Right lobe of liver (tissue), 6 donors: ENCODE measurements at places on chromosomes 4 and X.

GRCh38 chrX:142312591-142312990, 107.5 kb upstream of the MAGEC2 start:
- no peaks in the 10 kb centered on the region for H3K36me3 ChIP-seq
- no peak overlapping the region for H3K27ac ChIP-seq
- no peaks in the 10 kb centered on the region for H3K4me1 ChIP-seq
- no peak for DNase-seq

DNA sequence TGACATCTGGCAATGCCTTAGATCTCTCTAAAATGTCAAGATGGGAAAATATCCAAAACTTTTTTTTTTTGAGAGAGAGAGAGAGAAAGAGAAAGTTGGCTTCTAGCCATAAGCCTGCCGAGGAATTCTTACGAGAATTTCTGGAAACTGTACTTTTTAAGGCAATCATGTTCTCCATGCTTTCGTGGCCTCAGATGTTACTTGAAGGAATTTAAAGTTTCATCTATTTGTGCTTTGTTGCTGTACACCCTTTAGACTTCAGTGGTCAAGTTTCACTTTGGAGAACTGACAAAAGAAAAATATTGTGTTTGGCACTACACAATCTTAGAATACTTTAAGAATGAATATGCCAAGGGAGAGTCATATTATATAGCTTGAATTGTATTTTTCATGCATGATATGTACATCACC, 53.9 kb downstream of the FAT4 start:
- no peak for DNase-seq
- no peaks in the 10 kb centered on the region for H3K4me1 ChIP-seq
- no peaks in the 10 kb centered on the region for H3K36me3 ChIP-seq
- H3K27me3 ChIP-seq, result no peaks in the 10 kb centered on the region

DNA sequence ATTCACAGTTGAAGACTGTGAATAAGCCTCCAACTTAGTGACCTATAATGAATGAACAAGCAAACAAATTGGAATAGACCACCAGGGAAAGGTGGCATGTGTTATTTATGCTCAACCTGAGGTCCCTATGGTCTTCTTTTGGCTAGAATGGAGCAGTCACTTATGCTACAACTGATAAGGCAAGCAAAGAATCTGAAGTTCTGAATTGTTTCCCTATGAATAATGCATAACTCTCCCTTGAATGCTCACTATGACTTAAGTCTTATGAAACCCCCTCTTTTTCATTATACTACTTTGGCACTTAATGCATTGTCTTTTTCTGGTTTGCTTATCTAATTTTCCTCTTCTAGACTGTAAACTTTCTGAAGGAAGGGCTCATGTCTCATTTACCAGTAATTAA, 2.6 kb downstream of the GIMD1 start:
- no peaks in the 10 kb centered on the region for H3K4me1 ChIP-seq
- no peak overlapping the region for H3K27ac ChIP-seq
- H3K27me3 ChIP-seq, result no peaks in the 10 kb centered on the region
- no peak overlapping the region for H3K4me3 ChIP-seq

DNA sequence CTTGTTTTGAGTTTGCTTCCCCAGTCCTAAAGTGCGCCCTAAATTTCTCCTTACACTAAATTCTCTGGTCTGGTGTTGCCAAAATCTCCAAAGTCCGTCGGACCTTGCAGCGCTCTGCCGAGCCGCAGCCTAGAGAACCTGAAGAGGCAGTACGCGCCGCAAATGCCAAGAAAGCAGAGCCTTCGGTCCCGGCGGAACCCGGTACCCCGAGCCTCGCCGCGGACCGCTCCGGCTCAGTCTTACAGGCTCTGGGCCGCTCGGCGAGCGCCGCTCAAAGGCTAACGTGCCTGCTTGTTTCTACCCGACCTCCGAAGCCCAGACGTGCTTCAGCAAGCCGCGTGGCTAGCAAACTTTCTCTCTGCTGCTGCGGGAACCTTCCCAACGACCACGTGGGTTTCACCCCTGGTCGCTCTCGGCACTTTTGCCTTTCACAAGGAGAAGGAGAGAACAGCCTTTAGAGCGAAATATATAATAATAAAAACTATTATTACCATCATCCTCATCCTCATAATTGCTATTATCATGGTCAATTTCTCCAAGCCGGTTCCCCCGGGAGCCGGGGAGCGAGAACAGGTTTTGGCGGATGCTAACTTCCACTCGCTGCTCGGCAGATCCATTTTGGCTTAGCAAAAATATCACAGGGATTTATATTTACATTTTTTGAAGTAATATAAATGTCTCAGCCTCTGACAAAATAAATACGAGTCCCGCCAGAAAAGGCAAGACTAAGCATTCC, 2.2 kb upstream of the HTR2C start:
- no peak overlapping the region for H3K27ac ChIP-seq
- no peak overlapping the region for H3K4me3 ChIP-seq
- no peak for DNase-seq
- H3K36me3 ChIP-seq, result no peaks in the 10 kb centered on the region

DNA sequence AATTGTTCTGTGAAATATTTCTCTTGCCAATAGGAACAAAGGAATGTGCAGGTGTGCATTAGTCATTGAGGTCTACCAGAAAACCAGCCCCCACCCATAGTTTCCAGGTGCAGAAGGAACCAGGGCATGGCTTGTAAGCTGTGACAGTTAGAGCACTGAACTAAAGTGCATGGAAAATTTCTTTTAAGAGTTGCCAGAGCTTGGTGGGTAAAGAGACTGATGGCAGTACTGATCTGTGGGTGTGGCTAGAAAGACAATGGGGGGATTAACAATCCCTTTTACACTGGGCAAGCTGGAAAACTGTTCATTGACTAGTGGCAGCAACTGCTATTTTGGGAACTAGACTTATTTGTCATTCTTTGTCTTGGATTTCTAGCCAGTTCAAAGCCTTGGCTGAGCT, 326.9 kb downstream of the PCDH19 start:
- DNase-seq, result no peak
- no peak overlapping the region for H3K27ac ChIP-seq
- H3K4me1 ChIP-seq, result no peaks in the 10 kb centered on the region
- no peaks in the 10 kb centered on the region for H3K27me3 ChIP-seq
- H3K4me3 ChIP-seq, result no peak overlapping the region
- no peaks in the 10 kb centered on the region for H3K36me3 ChIP-seq

GRCh38 chr4:169142391-169142790, 128.4 kb downstream of the SH3RF1 start:
- H3K4me3 ChIP-seq, result no peak overlapping the region
- H3K27ac ChIP-seq, result no peak overlapping the region
- no peaks in the 10 kb centered on the region for H3K27me3 ChIP-seq
- H3K4me1 ChIP-seq, result no peaks in the 10 kb centered on the region
- H3K36me3 ChIP-seq, result no peaks in the 10 kb centered on the region
- DNase-seq, result no peak

GRCh38 chr4:154738426-154738825, 5.4 kb upstream of the LRAT start:
- no peak overlapping the region for H3K4me3 ChIP-seq
- no peak for DNase-seq
- H3K36me3 ChIP-seq, result no peaks in the 10 kb centered on the region
- H3K27ac ChIP-seq, result no peak overlapping the region
- H3K27me3 ChIP-seq, result peaks cover 11% of the 10 kb centered on the region

DNA sequence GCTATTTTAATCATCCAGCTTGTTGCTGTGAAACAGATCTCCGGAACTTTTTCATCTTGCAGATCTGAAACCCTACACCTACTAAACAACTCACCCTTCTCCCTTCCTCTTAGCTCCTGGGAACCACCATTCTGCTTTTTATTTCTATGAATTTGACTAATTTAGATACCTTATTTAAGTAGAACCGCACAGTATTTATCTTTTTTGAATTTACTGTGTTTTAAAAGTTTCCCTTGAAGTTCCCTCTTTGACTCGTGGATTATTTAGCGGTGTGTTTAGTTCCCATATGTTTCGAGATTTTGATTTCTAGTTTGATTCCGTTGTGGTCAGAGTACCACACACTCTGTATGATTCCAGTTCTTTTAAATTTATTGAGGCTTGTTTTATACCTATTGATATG, 44.6 kb downstream of the EIF2S3 start:
- H3K36me3 ChIP-seq, result no peaks in the 10 kb centered on the region
- no peaks in the 10 kb centered on the region for H3K27me3 ChIP-seq
- no peaks in the 10 kb centered on the region for H3K4me1 ChIP-seq
- DNase-seq, result no peak
- H3K27ac ChIP-seq, result no peak overlapping the region

GRCh38 chr4:28248269-28248668, 1387.6 kb downstream of the STIM2 start:
- no peak overlapping the region for H3K4me3 ChIP-seq
- H3K27me3 ChIP-seq, result no peaks in the 10 kb centered on the region
- H3K36me3 ChIP-seq, result no peaks in the 10 kb centered on the region
- H3K27ac ChIP-seq, result no peak overlapping the region

DNA sequence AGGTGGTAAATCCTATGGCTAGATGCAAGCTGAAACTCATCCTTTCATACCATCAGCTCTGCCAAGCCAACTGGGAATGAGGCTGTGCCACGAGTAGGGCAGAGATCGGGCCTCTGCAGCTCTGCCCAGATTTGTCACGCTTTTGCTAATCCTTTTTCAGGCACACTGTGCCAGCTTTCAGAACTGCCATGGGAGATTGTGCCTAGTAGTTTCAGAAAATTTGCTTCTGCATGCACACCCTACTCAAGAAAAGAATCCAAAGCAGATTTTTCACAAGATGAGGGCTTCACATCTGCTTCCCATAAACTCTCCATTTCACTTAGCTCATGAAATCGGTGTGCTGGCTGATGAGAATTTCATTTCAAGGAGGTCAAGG, 3.3 kb upstream of the ADH7 start:
- H3K27ac ChIP-seq, result no peak overlapping the region
- no peaks in the 10 kb centered on the region for H3K36me3 ChIP-seq
- H3K4me3 ChIP-seq, result no peak overlapping the region
- DNase-seq, result no peak

GRCh38 chrX:104112326-104112951, at the start of gene ZCCHC18:
Gene ZCCHC18, plus strand, starts transcription at chrX:104112523. Its CDS starts 1,589 bp downstream, at chrX:104114112.
- H3K4me3 ChIP-seq, result peak within 1 kb of the TSS; percentile 54
- no peak within 1 kb of the TSS for H3K27ac ChIP-seq
- no peaks in the 10 kb centered on the region for H3K36me3 ChIP-seq
- no peaks in the 10 kb centered on the region for H3K27me3 ChIP-seq
- peak; percentile 46 for DNase-seq

- H3K4me3 ChIP-seq, result no peak overlapping the region
- peak; percentile 43 for DNase-seq
- no peaks in the 10 kb centered on the region for H3K4me1 ChIP-seq
- H3K27ac ChIP-seq, result no peak overlapping the region
- no peaks in the 10 kb centered on the region for H3K36me3 ChIP-seq
- H3K27me3 ChIP-seq, result no peaks in the 10 kb centered on the region
These were observed 22.9 kb downstream of the ATP5ME start for GRCh38 chr4:650951-651883.

DNA sequence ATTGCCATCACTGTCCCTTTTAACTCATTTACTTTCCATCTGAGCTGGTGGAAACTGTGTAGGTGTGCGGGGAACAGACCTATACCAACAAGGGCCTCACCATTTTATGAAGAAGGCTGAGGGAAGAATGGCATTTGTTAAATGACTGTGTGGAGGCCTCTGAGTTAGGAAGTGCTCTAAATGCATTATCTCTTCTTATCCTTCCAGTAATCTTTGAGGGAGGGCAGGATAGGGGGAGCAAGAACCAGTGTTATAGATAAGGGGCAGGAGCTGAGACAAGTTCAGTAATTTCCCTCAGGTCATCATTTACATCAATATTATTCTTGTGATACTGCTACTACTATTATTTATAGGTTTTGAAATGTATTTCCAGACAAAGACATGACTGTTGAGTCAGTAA, 122.4 kb upstream of the PDLIM3 start:
- H3K4me3 ChIP-seq, result no peak overlapping the region
- no peaks in the 10 kb centered on the region for H3K27me3 ChIP-seq
- H3K36me3 ChIP-seq, result peaks cover 27% of the 10 kb centered on the region
- no peaks in the 10 kb centered on the region for H3K4me1 ChIP-seq
- no peak overlapping the region for H3K27ac ChIP-seq

GRCh38 chrX:115339441-115340025, 50.0 kb downstream of the LUZP4 start:
- H3K27ac ChIP-seq, result no peak overlapping the region
- H3K4me1 ChIP-seq, result peaks cover 10% of the 10 kb centered on the region
- H3K27me3 ChIP-seq, result no peaks in the 10 kb centered on the region

- H3K27me3 ChIP-seq, result no peaks in the 10 kb centered on the region
- no peaks in the 10 kb centered on the region for H3K4me1 ChIP-seq
- DNase-seq, result no peak
- no peaks in the 10 kb centered on the region for H3K36me3 ChIP-seq
These were observed 102.8 kb downstream of the ATP8A1 start for GRCh38 chr4:42554072-42554471.

DNA sequence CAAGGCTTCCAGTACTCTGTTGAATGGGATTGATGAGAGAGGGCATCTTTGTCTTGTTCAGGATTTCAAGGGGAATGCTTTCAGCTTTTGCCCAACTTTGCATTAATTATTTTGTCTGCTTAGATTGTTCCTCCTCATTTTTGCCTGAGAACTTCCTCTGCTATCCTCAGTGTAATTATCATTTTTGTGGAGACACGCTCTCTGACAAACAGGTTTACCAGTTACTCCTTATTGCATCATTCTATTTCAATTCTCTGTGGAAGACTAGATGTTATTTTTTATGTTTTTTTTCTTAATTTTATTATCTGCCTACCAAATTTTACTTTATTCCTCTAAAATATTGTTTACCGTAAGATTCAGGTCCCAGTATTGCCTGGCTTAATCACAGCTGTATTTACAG, 349.2 kb downstream of the ADGRL3 start:
- H3K27me3 ChIP-seq, result no peaks in the 10 kb centered on the region
- DNase-seq, result no peak
- no peak overlapping the region for H3K4me3 ChIP-seq
- H3K36me3 ChIP-seq, result no peaks in the 10 kb centered on the region
- H3K27ac ChIP-seq, result no peak overlapping the region
- H3K4me1 ChIP-seq, result no peaks in the 10 kb centered on the region

GRCh38 chrX:8245411-8245810, 74.3 kb upstream of the VCX2 start:
- no peak for DNase-seq
- H3K4me1 ChIP-seq, result no peaks in the 10 kb centered on the region

DNA sequence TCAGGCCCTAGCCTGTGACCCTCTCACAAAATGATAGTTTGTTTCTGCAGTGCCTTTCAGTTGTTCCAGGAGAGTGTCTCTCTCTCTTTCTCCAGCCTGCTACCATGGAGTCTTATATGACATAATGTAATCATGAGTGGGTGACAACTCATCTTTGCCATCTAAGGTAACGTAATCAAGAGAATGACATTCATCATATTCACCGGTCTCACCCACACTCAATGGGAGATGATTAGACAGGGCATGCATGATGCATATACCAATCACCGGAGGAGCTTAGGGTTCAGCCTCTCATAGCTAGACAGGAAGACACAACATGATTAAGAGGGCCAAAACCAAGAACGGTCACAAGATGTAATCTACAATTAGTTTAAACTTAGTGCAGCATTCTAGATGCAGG, 97.1 kb upstream of the FAM9B start:
- H3K27me3 ChIP-seq, result no peaks in the 10 kb centered on the region
- no peak overlapping the region for H3K4me3 ChIP-seq
- H3K27ac ChIP-seq, result no peak overlapping the region
- no peaks in the 10 kb centered on the region for H3K36me3 ChIP-seq
- DNase-seq, result no peak
- no peaks in the 10 kb centered on the region for H3K4me1 ChIP-seq
